Stimulated activated CD8-positive, alpha-beta memory T cell treated with anti-CD3 and anti-CD28 coated beads, Interleukin-4, amount 100 ng/mL, for 24 hours (primary cell): ENCODE measurements at places on chromosomes 2 and 18.

- DNase-seq = no peak
Measured at GRCh38 chr2:38948995-38949394, 59.3 kb downstream of the ARHGEF33 start.

DNA sequence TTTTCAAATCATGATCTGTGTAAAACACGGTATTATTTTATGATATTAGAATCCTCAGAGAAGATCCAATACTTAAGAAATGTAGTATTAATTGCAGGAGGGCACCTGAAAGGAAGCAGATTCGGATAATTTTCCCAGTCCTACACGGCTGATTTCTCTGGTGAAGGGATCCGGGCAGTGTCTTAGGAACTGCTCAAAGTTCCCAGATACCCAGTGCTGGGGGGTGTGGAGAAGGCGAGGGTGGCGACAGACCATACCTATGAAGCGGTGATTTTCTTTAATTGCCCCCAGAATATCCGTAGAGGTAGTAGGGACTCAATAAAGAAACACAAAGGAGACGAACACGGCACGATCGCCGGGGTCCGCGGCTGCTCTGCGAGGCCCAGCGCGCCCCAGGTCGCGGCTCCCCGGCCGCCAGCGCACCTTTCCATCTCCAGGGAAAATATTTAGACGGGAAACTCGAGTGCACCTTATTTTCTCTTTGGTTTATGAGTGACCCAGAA lies 1.4 kb upstream of the SOX11 start:
- no peak for DNase-seq

DNA sequence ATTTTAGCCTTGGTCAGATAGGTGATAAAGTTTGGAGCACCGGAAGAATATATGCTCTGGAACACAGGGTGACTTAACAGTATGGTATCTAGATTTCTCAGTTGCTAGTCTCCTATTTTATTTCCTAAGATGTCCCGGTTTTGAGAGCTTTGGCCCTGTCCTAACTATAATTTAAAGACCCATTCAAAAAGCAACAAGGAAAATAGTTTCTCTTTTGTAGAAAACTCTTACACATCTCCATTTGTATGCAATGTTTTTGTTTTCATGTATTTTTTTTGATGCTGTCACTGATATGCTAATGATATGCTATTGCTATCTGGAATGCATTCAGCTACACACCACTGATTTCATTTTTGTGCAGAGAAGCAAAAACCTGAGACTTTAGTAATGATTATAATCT lies 237.8 kb downstream of the GPD2 start:
- DNase-seq = no peak

DNA sequence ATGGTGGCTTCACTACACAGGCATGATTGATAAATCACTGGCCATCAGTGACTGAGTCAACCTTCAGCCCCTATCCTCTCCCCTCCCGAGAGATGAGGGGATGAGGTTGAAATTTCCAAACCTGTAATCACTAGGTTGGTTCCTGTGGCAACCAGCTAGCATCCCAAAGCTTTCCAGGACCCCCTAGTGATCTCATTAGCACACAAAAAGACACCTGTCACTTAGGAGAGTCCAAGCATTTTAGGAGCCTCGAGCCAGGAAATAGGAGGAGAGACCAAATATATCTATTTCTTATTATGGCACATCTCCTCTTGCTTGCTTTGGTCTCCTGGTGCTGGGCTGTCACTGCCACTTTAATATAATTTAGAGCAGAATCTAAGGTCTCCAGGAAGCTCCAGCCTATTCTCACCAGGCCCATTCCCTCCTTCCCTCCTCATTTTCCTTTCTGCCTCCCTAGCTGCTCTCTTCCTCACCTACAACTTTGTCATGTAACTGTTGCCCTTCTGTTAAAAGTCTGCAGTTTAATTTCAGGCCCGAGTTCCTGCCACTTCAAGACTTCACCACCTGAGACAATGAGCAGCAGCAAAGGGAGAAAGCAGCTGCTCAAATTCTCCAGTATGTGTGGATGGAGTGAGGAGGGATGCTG lies 33.2 kb upstream of the NAB1 start:
- DNase-seq = no peak

DNA sequence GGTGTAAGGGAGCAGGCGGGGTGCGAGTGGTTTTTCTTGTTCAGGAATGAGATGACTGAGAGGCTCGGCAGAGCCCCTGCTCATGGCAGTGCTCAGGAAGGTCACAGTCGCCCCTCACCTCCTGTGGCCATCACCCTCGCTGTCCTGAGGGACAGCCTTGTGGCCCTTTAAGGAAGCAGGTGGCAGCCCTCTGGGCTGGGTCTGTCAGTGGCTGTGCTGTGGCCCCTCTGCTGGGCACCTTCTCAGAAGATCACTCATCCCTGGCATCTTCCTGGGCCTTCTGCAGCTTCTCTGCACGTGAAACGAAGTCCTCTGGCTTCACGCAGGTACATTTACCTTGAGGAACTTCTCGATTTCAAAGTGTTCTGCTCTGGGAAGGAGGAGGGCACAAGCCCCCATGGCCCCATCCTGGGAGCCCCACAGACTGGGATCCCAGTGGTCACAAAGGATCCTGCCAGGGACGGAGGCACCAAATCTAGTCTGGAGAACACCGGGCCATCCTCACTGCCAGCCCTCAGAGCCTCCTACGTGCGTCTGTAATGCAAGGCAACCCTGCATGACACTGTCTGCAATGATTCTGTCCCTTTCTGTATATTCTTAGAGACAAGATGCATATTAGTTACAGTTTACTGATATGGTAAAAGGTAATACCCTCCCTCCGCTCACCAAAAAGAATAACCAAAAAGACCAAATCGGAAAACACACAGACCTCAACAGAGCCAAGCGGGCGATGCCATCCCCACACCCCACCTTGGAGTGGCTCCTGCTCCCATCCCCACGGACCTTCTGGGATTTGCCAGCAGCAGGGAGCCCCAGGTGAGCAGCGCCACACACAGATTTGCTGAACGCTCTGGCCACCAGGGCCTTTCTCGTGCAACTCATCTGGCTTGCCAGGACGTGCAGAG lies 25.9 kb upstream of the FAHD2A start:
- DNase-seq = no peak

DNA sequence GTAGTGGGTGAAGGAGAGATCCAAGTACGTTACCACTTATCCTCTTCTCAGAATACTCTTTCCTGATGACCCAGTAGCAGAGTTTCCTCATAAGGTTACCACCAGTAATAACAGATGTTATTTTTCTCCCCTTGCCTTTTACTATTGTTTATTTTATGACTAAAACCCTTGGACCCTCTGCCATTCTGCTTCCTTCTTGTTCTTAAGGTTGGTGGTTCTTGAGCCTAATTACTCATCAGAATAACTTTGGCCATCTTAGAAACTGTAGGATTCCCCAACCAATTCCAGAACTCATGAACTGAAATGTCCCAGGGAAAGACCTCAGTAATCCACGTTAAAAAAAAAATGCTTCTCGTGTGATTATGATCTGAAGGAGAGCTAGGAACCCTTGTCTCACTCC lies 64.9 kb downstream of the CHST9 start:
- no peak for DNase-seq

GRCh38 chr2:15560140-15560987 lies 770 bp downstream of the NBAS start:
- no peak for DNase-seq

DNA sequence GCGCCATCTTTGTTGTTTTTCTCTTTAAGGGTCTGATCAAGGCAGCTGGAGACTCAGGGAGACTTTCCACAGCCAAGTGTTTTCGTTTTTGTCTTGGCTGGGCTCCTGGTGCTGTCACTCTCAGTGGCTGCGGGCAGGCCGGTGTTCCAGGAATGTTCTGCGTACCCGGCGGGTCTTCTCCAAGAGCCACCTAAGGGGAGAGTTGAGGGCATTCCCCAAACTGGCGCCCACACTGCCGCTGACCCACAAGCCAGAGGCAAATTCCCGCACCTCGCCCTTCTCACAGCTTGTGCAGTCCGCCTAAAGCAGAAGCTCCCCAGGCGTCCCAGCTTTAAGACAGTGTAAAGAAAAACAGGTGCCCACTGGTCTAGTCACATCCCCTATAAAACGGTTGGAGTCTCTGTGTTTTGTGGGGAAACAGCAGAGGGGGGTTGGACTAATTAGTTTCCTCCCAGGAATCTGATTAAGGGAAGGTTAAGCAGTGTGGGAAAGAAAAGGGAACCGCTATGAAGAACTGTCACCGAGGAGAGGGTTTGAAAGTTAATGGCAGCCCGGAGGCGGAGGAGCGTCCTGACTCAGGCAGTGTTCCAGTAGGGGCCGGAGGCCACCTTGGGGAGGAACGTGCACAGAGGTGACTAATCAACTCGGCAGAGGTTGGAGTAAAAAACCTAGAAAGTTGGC lies 224.5 kb downstream of the SLC4A3 start:
- DNase-seq = no peak

DNA sequence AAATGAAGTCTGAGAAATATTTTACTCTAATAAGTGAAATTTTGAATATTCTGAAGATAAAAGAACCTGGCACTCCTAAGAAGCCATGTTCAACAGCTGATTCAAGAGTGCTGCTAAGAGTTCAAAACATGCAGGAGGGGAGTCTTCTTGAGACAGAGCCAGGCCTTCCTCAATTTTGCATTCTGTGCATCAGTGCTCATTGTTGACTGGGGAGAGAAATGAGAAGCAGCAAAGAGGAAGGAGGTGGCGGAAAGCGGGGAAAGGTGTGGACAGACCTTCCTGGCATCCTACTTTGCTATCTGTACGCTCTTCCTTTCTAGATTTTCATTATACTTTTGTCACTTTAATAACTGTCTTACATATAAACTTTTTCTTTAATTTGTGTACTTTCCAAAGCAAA lies 29.7 kb upstream of the TXNDC2 start:
- no peak for DNase-seq

DNA sequence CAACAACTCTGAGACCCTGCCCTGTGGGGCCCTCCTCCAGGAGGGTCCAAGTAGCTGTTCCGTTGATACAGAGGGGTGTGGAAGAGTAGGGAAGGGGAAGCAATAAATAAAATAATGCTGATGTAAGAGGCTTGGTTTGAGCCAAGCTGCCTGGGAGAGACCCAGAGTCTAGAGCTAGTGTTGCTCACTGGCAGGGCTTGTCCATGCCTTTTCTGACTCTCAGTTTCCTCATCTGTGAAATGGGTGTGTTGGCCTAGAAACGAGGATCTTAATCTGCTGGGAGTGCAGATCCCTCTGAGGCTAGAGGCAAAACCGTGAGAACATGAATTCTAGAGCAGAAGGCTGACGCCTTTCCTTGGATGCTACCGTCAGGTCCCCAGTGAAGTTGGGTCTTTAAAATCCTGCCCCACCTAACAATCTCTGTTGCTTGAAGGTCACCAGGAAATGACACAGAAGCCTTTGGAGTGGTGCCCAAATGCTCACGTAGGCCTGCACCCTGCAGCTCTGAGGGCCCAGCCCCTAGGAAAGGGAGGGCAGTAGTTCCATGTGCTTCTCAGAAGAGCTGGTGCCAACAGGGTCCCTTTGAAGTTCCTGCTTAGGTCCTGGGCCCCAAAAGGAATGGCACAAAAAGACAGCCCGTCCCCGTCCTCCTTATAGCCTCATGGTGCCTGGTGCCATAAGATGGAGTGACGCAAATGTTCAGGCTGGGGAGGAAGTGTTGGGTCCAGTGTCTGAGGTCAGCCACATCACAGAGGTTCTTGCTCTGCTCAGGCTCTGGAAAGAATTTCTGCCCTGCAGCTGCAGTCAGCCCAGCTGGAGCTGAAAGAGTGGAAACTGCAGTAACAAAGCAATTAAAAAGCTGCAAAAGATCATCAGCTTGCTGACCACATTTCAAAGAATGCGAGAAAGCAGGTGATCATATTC lies 73.2 kb upstream of the SMAD2 start:
- no peak for DNase-seq

DNA sequence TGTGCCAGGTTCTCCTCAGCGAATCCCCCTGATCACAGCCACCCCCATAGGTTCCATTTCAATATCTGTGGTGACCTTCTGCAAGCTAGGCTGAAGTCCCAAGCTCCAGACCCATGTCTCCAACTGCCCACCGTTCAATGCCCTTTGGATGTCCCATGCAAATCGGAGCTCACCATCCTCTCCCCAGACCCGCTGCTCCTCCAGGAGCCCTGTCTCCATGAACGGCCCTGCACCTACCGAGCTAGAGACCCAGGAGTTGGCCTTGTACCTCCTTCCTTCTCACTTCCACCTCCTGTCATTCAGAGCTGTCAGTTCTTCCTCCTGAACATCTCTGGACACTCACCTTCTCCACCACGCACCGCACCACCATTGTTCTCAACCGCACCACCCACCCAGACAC lies 1.0 kb upstream of the FAHD2A start:
- DNase-seq = no peak

DNA sequence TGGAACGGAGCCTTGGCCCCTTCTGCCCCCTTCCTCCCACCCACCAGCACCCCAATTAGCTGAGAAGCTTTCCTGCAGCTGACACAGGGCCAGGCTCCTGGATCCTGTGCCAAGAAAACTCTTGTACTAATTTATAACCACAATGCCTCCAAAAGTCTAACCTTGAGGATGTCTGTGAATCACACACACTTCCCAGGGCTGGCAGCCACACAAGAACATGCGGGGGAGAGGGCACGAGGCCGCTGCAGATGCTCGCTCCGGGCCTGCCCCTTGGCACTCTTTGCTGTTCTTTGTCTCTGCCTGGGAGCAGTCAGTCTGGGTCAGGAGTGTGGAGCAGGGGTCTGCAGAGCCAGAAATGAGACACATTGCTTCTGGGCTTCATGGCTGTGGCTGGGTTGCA lies 62.7 kb upstream of the KIF5C start:
- no peak for DNase-seq

GRCh38 chr2:5036256-5036655 lies 655.9 kb upstream of the SOX11 start:
- DNase-seq = no peak

DNA sequence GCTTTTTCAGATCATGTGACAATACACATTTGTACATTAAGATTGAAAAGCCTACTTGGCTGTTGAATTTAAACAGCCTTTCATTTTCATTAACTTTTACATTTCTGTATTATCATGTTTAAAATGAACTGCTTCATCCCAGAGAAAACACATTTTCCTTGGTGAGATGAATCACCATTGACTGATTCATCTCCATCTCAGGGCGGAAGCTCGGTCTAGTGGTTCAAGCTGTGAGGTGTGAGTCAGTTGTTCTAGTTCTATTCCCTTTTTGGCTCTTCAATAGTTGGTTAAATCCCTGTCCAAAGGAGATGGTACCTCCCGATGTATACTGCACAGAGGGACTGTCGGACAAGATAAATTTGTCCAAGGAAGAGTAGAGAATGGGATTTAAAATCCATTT lies 189.7 kb downstream of the ADCYAP1 start:
- DNase-seq = no peak

- no peak for DNase-seq
Measured at GRCh38 chr2:45439788-45440773, 171.0 kb downstream of the SRBD1 start.

DNA sequence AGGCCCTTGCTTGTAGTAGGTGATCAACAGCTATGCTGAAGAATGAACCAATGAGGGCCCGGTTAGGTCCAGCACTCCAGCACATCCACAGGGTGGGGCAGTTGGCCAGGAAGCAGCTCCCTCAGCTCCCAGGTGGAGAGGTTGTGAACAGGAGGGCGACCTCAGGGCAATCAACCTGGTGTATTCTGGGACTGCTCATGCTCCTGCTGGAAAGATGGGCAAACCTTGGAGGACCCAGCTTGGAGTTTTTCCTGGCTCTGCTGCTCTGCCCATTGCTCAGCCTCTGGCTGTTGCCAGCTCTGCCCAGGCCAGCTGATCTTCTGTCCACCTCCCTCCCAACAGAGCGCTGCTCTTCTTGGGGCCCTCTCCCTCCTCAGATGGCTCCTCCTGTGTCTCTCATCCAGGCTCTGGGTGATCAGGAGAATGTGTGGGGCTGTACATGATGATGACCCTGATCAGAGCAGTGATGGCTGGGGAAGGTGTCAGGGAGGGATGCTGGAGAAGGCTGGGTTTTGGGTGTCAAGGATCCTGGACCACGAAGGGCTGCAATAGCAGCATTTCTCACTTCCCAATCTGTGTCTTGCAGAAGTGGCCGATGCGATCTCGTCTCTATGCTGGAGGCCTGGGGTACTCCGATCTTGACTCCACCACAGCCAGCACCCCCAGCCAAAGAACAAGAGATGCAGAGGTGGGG lies 3.4 kb downstream of the TCF23 start:
- DNase-seq = no peak
